Effector memory CD8-positive, alpha-beta T cell (primary cell): ENCODE measurements at places on chromosomes 16 and 17.
A peak's percentile ranks its signal among the peaks of the same experiment; 100 is the strongest.

DNA sequence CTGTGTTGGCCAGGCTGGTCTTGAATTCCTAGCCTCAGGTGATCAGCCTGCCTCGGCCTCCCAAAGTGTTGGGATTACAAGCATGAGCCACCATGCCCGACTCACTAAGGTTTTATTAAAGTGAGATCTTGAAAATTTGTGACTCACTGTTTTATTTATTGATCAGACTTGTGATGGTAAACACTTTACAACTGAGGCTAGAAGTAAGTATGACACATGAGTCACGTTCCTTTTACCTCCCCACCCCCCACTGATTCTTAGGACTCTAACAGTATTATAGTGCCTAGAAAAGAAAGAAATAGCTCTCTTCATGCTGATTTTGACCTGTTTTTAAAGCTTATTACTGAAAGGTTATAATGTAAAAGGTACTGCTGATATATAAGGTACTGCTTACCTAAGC lies 160.6 kb downstream of the TANC2 start:
- DNase-seq, result no peak

GRCh38 chr17:2194889-2195335 lies 108.7 kb downstream of the SMG6 start:
- DNase-seq, result no peak

- peak; percentile 65 for DNase-seq
Measured at GRCh38 chr17:50269477-50270434, 4.5 kb upstream of the TMEM92 start.

GRCh38 chr17:38871247-38872015 lies 1.6 kb downstream of the LASP1 start:
- peak; percentile 51 for DNase-seq

- DNase-seq, result no peak
Measured at GRCh38 chr17:69714669-69715068, 300.2 kb downstream of the MAP2K6 start.

DNA sequence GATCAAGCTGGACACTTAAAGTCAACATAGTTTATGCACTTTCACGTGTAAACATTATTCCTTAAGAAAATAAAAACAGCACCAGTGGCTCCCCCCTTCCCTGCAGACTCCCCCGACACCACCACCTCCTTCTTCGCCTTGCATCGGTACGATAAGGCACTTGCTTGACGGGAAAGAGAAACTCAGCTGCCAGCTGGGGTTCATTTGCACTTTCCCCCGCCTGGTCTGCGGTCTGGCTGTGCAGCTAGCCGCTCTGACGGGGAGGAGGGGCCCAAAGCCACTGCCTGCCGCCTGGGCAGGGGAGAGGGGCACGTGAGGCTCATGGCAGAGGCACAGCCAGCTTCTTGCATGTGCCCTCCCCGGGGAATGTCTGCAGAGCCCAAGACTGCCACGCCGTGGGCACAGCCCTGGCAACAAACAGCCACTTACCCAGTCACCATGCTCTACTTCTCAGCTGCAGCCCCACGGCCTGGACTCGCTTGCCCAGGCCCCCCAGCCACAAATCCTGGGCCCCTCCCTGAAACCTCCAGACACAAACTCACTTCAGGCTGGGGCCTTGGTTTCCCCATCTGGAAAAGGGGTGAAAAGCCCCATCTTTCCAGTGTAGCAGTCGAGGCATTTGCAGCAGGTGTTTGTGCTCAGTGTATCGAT lies 16.5 kb upstream of the PRM1 start:
- DNase-seq, result peak; percentile 74

GRCh38 chr17:36004594-36005108 lies 3.3 kb upstream of the CCL15 start:
- DNase-seq, result no peak

GRCh38 chr16:84985079-84986065 lies 26.0 kb downstream of the ZDHHC7 start:
- DNase-seq, result no peak

DNA sequence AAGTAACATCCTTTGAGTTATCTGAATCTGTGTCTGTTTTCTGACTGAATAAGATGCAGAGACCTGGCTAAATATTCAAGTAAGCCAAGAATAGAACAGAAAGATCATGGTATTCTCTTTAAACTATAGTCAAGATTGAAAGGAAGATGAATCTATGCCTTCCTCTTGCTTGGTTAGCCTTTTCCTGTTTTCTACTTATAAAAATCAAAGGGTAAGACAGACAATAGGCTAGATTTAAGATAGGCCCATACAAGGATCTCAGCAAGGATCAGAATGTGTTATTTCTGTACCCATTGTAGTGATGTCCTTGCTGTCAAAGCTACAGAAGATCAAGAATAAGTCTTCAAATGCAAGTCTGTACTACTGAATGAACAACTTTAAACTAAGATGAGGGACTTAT lies 7.0 kb upstream of the CDR2 start:
- DNase-seq, result no peak

DNA sequence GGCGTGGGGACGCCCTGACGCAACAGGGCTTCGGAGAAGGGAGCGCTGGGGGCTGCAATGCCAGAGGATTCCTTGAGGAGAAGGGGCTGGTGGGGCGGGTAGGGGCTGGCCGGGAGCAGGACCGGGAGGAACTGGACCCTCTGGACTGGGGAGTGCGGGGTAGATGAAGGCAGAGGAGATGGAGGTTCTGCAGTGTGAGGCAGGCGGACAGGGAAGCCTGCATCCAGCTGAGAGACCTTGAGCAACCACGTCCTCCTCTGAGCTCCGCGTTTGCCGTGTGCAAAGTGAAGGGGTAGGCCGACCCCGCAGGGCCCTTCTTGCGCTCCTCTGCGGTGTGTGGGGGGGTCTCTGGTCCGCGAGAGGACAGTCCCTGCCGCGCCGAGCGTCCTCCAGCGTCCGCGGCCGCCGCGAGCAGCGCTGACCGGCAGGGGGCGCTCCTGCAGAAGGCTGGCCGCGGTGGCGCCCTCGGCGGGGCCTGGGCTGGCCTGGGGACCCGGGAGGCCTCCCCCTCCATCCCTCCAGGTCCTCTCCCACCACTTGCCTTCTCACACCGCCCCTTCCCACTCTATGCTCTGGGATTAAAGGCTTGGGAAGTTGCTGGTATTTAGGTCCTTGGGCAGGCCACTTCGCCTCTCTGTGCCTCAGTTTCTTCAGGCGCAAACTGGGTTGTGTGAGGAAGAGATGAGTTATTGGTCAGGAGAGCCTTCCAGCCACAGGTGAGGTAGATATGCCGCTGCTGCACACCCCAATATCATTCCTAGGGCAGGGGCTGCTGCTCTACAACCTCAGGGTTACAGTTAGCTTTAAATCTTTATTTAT lies 9.6 kb upstream of the WNT9B start:
- DNase-seq, result peak; percentile 20

- DNase-seq, result no peak
Measured at GRCh38 chr16:61892531-61892930, 143.7 kb downstream of the CDH8 start.

DNA sequence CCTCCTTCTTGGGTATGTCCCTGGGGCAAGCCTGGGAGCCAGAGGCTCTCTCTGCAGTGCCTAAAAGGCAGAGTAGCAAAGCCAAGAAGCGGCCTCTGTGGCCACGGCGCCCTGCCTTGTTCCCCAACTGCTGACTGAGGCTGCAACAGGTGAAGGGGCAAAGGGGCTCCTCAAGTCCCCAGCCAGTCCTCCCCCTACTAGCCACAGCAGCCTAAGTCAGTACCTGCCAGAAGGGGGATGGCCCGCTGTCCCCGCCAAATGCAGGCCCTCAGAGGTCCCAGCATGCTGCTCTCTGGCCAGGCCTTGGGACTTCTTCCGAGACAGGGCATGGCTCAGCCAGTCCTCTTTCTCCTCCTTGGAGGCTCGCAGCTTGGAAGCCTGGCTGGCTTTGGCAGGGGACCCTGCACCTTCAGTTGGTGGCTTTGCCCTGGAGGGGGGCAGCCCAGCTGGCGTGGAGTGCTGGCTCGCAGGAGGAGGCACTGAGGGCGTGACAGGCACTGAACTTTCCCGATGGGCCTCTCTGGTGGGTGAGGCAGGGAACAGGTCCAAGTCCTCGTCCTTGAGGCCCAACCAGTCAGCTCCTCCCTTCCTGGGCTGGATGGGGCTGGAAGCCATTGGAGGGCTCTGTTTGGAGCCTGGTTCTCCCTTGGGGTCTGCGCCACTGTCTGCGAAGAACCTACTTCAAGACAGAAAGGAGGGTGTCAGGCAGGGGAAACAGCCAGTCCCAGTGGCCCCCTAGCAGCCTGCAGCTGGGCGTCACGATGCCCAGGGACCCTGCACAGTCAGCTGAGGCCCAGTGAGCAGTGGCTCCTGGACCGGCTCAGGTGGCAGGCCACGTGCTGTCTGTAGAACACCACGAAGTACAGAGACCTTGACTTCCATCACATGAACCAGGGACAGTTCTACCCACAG lies 17.6 kb downstream of the FBF1 start:
- no peak for DNase-seq

- no peak for DNase-seq
Measured at GRCh38 chr17:50466371-50467113, 2.1 kb downstream of the CHAD start.

GRCh38 chr16:57479205-57479975 lies 6.9 kb downstream of the DOK4 start:
- DNase-seq, result no peak

DNA sequence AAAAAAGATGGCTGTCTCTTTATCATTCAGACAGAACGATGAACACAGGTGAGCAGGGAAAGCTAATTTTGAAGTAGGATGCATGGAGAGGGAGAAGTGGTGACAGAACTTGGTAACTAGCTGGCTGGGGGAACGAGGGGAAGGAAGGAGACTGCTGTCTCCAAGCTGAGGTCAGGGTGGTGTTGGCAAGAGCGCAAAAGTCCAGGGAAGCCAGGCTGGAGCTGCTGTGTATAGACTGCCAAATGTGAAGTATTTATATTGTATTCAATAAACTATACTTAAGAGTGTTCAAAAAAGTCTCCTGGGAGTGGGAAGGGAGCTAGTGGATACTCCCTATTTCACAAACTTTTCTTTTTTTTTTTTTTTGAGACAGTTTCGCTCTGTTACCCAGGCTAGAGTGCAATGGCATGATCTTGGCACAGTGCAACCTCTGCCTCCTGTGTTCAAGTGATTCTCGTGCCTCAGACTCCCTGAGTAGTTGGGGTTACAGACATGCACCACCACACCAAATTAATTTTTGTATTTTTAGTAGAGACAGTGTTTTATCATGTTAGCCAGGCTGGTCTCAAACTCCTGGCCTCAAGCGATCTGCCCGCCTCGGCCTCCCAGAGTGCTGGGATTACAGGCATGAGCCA lies 8.2 kb downstream of the TMEM106A start:
- no peak for DNase-seq

DNA sequence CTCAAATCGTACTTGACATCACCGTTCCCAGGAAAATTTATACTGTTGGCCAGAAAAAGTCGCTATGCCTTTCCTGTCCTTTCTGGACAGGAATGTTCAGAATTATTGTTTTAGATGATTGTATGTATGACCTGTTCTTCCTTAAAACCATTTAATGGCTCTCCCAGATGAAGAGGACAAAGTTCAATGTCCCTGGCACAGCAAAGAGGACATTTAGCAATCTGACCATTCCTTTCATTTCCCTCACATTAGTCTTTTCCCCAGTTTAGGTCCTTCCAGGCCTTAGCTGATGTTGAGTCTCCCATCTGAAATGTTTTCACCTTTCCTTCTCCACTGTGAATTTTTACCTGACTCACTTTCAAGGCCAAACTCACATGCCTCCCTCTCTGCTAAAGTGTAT lies 938.9 kb downstream of the CDH11 start:
- no peak for DNase-seq

GRCh38 chr16:17276010-17276530 lies 194.7 kb downstream of the XYLT1 start:
- DNase-seq, result no peak

DNA sequence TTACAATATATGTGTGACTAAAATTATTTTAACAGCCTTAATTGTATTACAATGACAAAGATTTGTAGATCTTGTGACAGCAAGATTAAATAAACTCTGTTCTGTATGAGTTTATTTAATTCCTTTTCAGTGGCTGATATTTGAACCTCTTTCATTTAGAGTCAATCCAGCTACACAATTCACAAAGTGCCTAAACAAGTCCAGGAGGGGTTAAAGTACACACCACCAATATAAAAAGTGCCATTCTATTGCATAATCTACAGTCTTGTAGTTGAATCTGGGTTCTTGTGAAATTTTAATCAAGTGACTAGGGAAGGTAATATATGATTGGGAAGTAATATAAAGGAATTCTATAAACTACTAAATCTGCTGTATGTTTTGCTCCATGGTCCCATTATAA lies 3.9 kb upstream of the NFAT5 start:
- no peak for DNase-seq

DNA sequence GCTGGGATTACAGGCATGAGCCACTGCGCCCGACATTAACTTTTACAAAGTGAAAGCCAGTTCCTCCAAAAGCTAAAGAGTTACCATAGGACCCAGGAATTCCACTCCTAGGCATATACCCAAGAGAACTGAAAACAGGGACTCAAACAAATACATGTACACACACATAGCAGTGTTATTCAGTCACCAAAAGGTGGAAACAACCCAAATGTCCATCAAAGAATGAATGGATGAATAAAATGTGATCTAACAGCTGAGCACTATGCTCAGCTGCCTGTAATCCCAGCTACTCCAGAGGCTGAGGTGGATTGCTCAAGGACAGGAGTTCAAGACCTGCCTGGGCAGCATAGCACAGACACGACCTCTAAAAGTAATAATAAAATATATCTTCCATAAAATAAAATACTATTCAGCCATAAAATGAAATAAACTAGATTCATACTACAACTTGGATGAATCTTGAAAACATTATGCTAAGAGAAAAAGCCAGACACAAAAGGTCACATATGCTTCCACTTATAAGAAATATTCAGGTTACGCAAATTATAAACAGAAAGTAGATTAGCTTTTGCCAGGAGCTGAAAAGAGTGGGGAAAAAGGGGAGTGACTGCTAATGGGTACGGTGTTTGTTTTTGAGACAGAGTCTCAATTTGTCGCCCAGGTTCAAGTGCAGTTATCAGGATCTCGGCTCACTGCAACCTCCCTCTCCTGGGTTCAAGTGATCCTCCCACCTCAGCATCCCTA lies 9.3 kb upstream of the USP7 start:
- DNase-seq, result no peak

DNA sequence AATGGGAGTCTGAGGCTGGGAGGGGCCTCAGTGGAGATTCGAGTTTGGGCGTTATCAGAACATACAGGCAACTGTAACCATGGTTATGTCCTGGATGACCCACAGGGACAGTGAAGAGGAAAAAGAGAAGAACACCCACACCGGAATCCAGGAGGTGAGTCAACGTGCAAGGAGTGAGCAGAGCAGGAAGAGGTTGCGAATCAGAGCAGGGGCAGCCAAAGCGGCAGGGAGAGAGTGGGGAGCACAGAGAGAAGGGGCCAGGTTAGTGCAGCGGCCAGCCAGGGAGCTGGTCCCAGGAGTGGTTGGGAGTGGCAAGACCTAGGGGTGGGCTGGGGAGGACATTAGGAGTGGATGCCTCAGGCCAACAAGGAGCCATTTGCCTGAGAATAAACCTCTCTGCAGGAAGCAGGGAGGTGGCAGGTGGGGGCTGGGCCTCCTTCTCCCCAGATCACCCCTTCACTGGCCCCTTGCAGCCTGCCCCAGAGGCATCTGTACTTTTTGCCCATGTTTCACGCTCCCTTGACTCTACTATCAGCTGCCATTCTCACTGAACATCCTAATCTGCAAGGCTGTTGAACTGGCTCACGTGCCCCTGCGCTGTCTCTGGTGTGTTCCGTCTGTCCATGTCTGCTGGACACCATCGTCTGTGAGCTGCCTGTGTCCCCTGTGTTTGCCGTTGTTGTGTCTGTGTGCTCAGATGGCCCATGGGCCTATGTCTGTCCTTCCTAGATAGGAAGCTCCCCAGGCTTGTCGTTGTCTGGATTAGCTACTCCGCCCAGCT lies 5.1 kb downstream of the KRT13 start:
- no peak for DNase-seq
